Neural progenitor cell (in vitro differentiated cells): ENCODE measurements at places on chromosomes 16 and 17. TPM values are rescaled to one million over a fixed set of nuclear protein-coding genes. Genes with fewer than 3 reads are reported as not detected.

DNA sequence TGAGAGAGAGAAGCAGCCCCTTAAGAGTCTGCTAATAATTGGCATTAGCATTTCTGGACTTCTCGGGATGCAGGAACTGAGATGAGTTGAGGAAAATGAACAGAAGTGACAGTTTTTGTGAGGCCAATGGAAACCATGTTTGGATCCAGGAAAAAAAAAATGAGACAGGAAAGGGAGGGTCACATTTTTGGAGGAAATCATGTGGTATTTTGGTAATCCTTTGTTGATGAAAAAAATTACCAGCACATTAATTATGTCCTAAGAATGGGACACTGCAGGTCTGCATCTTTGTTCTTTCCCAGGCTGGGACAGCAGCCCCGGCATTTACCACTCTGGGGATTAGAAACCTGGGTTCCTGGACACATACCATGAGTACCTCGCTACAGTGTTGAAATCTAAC, 109.9 kb upstream of the ZFHX3 start:
- DNase-seq = no peak

GRCh38 chr17:67162771-67163170, 82.2 kb downstream of the HELZ start:
- no peak for DNase-seq

Gene SLC5A2
- total RNA-seq = not detected in 2 replicates

- no peak for DNase-seq
These were observed 145.2 kb downstream of the KCNJ2 start for GRCh38 chr17:70314506-70314905.

GRCh38 chr16:84369105-84369504, 767 bp downstream of the ATP2C2 start:
- peak; percentile 45 for DNase-seq

GRCh38 chr17:79684132-79684985, 46.4 kb upstream of the ENPP7 start:
- no peak for DNase-seq

DNA sequence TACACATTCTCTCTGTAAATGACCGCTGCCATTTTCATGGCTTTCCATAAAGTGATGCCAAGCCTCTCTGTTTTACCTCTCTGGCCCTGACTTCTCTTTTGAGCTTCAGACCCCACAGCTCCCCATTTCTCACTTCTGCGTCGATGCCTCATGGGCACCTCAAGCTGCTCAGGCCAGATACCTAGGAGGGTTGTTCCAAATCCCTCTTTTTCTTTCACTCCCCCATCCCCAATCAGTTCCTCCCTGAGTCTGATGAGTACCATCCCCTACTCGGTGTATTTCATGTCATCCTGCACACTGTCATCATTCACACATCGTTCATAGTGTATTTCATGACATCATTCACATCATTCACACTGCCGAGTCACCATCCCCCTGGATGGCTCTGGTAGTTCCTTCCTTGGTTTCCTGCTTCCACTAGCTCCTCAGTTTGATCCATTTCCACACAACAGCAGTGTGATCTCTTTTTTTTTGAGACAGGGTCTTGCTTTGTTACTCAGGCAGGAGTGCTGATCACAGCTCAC, 43.1 kb downstream of the NTN1 start:
- no peak for DNase-seq

GRCh38 chr16:31476303-31477219, 4.6 kb downstream of the TGFB1I1 start:
- peak; percentile 52 for DNase-seq

DNA sequence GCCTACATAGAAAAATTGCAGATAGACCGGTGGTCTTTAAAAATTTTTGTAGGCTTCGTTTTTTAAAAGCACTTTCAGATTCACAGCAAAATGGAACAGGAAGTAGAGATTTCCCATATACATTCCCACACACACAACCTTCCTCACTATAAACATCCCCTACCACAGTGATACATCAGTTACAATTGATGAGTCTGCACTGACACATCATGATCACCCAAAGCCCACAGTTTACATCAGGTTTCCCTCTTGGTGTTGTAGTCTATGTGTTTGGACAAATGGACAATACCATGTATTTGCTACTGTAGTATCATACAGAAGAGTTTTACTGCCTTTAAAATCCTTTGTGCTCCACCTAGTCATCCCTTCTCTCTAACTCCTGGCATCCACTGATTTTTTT, 113.9 kb upstream of the ADAMTS18 start:
- no peak for DNase-seq

Gene TBC1D3K
- total RNA-seq = not detected in 2 replicates

DNA sequence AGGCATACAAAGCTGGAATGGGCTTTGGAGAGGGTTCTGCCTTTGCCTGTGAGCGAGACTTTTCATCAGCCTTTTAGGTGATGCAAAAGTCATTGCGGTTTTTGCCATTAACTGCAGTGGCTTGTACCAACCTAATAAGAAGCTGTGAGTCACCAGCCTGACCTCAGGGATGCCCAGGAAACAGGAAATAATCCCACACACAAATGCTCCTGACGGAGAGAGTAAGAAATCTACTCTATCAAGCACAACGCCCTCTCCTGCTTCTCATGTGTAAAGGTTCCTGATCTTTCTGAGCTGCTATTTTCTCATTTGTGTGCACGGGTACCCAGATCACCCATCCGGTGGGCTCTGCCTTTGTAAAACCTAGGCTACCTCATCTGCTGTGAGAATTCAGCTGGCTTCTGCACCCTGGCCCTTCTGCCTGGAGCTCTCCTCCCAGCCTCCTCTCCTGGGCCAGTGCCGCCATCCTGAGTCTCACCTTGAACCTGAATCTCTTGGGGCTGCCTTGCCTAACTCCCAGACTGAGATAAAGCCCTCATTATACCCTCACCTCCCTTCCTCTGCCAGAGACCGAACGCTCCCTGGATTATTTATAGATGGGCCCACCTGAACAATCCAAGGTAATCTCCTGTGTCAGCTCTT, 299.7 kb downstream of the C16orf95 start:
- peak; percentile 51 for DNase-seq

Gene SDK2
- 15.3 and 39.9 TPM in 2 replicates for total RNA-seq

DNA sequence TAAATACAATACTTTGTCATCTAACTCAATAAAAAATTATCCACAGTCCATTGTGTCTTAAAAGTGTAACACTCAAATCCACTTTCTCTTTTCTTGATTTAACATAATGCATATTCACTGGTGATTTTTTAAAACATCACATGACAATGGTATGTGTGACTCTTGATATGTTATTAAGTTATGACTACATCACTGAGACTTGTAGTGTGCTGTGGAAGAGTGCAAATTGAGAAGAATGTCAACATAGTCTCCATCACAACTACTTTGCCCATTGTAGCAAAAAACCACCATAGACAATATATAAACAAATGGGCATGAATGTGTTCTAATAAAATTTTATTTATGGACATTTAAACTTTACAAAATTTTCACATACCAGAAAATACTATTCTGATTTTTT, 380.7 kb upstream of the PMFBP1 start:
- no peak for DNase-seq

Gene COL1A1
- 1.1 and 4.2 TPM in 2 replicates for total RNA-seq

DNA sequence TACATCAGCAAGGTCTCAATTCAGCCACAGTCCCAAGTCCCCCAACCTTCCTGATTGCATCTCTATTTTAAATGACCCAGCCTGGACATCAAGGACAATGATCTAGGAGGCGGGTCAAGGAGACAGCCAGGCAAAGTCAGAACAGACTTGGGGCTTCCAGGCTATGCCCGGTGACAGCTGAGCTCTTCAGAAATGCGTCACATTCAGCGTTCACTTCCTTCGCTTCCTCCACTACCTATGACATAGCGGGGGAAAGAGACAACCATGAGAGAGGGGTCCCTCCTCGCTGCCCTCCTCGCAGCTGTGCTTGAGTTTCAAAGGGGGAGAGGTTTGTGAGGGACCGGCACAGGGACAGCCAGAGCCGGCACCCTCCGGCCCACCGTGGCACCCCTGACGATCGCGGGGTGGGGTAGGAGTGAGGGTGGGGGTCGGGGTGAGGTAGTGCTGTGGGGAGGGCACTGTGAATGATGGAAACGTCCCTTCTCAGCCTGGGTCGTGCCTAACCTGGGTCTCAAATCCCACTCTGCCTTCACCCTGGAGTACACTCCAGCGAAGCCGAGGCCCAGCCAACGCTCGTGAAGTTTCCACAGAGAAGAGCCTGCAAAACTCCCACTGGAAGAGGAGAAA, 12.3 kb upstream of the LGALS3BP start:
- no peak for DNase-seq

Gene TBC1D3L
- 9.2 and 17.0 TPM in 2 replicates for total RNA-seq

DNA sequence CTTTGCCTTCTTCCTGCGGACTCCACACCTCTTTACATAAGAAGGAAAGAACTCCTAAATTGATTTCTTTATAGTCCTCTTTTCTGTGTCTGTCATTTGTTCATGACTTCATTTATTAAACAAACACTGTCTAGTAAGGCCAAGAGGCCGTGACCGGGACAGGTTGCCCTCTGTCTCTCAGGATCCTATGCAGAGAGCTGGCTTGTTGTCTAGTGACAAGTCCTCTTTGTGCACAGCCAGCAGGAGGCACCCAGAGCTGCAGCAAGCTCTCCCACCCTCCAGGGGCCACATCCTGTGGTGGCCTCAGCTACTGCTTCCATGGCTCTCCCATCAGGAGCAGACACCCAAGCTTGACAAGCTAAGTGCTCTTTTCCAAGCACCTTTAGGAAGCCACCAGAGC, 50.6 kb downstream of the PLD6 start:
- no peak for DNase-seq

GRCh38 chr17:21510686-21511362, 134.7 kb downstream of the KCNJ12 start:
- DNase-seq = peak; percentile 24

Gene TMEM107
- 26.0 and 45.5 TPM in 2 replicates for total RNA-seq

Gene TRPV3
- 1.5 and 1.9 TPM in 2 replicates for total RNA-seq

DNA sequence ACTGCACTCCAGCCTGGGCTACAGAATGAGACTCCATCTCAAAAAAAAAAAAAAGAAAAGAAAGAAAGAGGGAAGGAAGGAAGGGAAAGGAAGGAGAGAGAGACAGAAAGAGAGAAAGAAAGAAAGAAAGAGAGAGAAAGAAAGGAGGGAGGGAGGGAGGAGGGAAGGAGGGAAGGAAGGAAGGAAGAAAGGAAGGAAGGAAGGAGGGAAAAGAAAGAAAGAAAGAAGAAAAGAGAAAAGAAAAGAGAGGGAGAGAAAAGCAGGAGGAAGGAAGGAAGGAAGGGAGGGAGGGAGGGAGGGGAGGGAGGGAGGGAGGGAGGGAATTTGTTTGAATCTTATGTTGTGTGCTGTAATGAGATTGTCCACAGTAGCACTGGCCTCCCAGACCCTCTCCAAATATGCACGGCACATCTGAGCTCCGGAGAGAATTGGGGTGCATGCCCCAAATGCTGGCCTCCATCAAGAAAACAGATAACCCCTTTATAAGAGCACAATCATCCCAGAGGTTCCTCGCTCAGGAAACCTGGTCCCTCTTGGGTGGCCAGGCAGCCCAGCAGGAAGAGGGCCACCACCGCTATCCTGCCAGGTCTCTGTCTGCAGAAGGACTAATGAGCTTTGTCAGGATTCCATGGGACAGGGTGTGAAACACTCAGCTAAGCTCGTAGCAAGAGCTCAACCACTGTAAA, 8.8 kb upstream of the EIF1 start:
- no peak for DNase-seq

DNA sequence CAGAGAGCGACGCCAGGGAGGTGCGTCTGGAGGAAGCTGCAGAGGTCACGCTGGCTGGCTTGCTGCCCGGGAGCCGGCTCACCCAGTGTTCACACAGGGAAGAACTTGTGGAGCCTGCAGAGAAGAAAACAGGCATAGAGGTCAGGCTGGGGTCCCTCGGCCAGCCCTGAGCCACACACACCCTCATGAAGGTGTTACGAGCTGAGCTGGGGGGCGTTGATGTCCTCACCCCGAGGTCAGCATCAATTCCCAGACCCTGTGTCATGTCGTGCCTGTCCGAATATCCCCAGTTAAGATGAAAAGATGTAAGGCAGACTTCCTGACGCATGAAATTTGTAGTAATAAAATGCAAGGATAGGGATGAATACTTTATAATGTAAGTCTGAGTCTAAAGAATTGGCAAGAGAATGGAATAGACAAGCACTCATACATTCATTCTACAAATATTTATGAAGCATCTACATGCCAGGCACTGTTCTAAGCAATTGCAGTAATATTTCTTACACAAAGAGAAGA, 77.1 kb downstream of the USP31 start:
- no peak for DNase-seq

DNA sequence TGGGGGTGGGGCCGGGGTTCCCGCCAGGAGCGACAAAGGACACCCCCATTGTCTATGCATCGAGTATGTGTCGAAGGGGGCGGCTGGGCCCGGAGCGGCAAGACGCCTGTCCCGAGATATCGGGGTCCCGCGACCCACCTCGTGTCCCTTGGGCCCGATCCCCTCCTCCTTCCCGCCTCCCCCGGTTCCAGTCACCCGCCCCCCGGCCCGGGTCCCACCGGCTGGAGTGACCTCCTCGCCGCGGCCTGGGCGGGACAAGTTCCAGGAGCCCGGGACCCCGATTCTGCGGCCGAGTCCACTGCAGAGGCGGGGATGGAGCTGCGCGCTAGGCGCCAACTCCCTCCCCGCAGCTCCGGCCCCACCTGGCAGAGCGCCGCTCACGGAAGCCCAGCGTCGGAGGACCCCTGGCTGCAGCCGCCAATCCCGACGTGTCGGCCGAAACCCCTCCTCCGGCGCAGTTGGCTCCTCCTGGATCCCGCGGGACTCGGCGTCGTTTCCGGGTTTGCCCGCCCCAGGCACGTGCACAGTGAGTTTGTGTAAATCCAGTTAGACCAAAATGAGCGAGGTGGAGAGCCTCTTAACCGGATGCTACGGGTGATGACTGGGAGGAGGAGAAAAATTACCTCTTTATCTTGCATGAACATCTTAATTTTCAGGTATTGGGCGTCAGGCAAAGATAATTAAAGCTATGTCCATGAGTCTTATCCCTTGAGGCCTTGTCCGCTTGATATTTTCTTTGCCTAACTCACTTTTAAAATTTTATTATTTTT, at the start of gene NMRAL1:
Gene NMRAL1, minus strand, starts transcription at position 434 of the 770 bp plus-strand sequence. CDS start 493 bp downstream, outside the sequence.
- peak; percentile 90 for DNase-seq

DNA sequence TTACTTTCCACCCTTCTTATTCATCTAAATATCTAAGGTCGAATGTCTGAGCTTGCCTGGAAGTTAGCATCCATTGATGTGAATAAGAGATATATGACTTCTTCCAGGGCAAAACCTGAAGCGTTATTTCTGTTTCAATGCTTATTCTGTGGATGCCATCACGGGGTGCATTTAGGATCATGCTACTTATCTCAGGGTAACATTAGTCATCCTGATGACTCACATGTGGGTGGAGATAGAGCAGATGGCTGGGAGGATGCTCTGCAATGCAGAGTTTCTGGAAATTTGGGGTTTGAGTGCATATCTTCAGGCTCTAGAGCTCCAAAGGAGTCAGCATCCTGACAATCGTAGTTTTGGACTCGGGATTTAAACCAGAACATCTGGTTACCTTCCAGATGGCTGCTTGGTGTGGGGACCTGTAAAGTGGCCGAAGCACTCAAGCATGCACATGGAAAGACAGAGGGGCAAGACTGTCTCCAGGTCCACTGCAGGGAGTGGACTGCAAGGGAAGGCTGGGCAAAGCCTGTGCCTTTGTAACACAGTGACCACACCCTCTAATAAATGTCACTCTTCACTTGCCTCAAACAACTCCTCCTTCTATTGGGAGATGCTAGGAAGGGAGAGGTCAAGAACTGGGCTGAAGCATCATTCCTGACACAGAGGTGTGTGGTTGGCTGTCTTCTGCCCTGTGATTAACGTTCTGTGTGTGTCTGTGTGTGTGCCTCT, 175.2 kb upstream of the SALL1 start:
- no peak for DNase-seq

Gene ITGAL
- total RNA-seq = not detected in 2 replicates

- peak; percentile 28 for DNase-seq
These were observed 49.2 kb downstream of the MYH11 start for GRCh38 chr16:15807603-15808009.
